ENCODE measurements at places on chromosomes 7 and 10.

GRCh38 chr7:151632750-151633515 is 113.2 kb upstream of the RHEB start:
- no peak for DNase-seq

GRCh38 chr7:35695473-35695850 is 527 bp upstream of the HERPUD2 start:
- DNase-seq = no peak

DNA sequence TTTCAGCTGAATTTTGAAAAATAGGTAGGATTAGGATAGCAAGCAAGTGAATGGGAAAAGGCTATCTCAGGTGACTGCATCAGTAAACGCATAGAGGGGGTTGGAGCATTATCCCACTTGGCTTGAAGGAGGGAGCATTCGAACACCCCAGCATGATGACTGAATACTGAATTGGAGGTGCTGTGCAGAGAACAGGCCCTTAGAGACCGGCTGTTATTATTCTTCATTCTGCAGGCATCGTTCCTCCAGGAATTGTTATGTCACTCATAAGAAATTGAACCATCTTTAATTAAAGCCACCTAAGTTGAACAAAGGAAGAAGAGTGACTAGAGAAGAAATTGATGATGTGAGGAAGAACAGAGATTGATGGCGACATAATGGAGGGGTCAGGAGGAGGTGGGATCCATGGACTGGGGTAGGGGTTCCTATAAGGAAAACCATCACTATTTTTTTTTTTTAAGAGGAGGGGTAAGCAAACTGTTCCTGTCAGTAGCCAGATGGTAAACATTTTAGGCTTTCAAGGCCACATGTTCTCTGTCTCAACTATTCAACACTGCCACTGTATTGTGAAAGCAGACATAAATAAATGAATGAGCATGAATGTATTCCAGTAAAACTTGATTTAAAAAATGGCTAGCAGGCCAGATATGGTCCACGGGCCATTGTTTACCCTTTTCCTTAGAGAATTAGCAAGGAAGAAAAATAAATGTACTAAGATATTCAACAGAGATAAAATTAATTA is 264.7 kb upstream of the TAC1 start:
- DNase-seq = no peak

GRCh38 chr10:56844978-56845529 is 484.0 kb upstream of the ZWINT start:
- DNase-seq = no peak

GRCh38 chr7:39709768-39710311 is 86.5 kb downstream of the RALA start:
- peak; percentile 18 for DNase-seq

All from HCEC 1CT (cell line).